ENCODE measurements at places on chromosomes 4 and X. TPM values are rescaled to one million over a fixed set of nuclear protein-coding genes. Genes with fewer than 3 reads are reported as not detected.

GRCh38 chr4:152081024-152081423, 320.2 kb upstream of the GATB start:
- no peak for DNase-seq

Gene CRMP1
- total RNA-seq, result 23.8 TPM

- peak; percentile 72 for DNase-seq
Observed at GRCh38 chr4:101020956-101021355, 326.4 kb downstream of the PPP3CA start.

GRCh38 chr4:74258963-74259362, 49.3 kb upstream of the EPGN start:
- peak; percentile 47 for DNase-seq

- DNase-seq, result no peak
Observed at GRCh38 chr4:174265916-174266315, 17.6 kb downstream of the FBXO8 start.

GRCh38 chrX:22165732-22166457, 106.8 kb upstream of the CBLL2 start:
- DNase-seq, result no peak

- DNase-seq, result no peak
Observed at GRCh38 chrX:49122499-49122898, 1.0 kb downstream of the GPKOW start.

Gene NDNF
- total RNA-seq, result not detected

DNA sequence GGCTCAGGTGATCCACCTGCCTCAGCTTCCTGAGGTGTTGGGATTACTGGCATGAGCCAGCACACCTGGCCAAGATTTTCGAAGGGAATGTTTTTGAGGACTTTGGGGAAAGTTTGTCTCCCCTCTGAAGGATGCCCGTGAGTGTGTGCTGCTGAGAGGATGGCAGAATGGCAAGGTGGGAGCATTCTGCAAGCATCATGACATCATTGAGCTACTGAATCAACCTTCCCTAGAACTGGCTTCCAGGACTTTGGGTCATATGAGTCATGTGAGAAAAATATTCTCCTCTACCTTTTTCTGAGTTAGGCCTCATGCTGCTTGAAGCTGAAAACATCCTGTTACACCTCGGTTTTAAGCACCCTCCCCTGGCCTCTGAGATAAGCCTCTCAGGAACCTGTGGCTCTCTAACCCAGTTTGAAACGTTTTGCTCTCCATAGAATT, 31.0 kb downstream of the TMEM131L start:
- no peak for DNase-seq

DNA sequence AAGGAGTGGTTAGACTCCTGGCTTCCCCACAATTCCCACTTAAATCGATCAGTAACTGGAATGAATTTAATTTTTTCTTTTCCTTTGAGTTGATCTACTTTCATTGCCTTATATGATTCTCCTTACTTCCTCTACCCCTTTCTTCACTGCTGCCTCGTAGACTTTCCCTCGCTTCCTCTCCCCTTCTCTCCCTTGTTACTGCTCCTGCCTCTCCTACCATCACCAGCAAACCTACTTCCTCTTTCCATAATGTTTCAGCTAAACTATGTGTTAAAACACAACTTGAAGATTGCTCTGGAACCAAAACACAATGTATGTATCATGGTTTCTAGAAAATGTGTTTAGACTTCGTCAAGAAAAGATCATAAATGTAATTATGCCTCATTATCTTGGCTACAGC, 132.0 kb upstream of the TET2 start:
- no peak for DNase-seq

Gene INPP4B
- total RNA-seq, result 2.3 TPM

DNA sequence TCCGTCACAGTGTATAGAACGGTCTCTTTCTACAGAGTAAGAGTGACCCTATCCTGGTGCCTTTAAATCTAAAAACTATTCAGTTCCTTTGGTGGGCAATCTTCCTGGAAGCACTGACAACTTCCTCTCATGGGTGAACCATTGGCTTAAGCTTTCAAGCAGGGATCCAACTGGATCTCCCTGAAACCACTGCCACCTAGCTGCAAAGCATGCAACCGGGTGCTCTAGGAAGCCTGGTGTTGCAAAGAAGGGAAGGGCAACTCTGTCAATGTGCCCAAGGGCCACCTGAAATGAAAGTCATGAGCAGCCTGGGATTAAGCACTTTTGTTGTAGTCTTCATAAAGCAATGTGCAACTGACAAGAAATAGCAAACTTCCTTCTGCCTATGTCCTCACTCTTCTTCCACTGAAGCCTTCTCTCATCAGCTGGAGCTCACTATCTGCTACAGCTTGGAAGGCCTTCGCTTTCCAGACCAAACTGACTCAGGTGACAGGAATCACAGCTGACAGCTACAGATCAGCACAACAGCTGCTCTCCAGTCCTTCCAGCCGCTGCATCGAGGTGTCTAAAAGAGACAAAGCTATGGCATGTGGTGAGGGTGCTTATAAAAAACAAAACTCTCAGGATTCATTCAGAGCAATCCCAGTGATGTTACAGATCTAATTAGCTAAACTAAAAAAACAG, 46.1 kb downstream of the SETD7 start:
- no peak for DNase-seq

Gene CAMK2D
- 24.1 TPM for total RNA-seq

- no peak for DNase-seq
Observed at GRCh38 chr4:15427161-15427560, 672 bp upstream of the C1QTNF7 start.

- no peak for DNase-seq
Observed at GRCh38 chr4:153533387-153533786, 67.2 kb downstream of the TMEM131L start.

DNA sequence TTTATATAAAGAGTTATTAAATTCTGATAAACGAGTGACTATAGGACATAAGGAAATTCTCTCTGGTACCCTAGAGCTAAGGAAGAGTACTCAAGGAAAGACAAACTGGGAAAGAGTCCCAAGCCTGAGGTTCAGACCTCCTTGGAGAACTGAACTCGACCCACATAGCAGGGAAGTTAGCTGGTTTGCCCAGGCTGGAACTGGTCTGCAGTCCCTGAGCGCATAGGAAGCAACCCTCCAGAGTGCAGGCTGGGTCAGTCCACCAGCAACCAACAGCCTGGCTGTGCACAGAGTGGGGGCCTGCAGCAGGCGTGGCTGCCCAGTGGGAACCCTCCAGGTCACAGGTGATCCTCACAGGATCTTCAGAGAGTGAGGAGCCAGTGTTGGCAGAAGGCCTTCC, 114.1 kb downstream of the SOWAHB start:
- DNase-seq, result no peak

DNA sequence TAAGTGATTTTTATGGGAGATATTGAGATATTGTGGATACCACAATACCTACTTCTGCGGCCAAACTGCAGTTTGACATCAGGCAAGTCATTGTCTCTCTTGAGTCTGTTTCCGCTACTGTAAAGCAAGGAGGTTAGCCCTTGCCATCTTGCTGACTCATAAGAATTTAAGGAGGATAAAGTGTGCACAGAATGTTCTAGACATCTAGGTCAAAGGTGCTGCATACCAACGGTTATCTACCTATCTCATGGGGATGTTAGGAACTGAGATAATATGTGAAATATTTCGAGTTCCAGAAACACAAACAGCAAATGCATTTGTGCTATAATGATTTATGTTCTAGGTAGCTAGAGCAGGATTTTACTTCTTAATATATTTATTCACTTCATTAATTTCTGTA, 211.5 kb upstream of the NR3C2 start:
- no peak for DNase-seq

DNA sequence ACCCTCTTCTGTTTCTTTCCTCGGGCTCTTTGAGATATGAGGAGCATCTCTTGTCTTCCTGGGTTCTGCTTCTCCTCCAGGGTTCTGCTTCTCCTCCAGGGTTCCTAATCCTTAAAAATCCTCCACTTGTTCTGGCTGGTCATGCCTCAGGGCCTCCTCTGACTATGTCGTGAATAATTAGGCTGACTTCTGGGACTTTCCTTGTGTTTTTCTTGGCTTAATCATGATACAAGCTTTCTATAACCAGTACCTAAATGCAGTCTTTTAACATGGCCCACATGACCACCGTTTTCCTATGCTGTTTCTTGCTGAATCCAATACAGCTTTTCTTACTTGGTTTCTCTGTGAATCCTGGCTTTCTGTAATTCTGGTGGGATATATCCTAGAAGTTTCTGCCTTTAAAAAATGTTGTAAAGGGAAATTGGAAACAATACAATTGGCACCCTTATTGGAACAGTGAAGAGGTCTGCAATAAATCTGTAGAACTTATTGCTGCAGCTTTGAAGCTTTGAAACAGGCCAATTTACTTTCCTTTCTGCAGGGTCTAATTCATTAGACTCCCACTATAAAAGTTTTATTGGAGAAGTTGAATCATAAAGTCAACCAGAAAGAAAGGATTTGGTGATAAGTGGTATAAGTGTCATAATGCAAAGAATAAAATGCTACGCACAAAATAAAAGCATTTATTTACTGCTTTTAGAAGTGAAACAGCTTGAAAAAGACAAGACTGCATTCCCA, 213.1 kb downstream of the UGT8 start:
- no peak for DNase-seq

Gene LEF1
- total RNA-seq, result 0.58 TPM

Gene ODAPH
- total RNA-seq, result not detected

- DNase-seq, result no peak
Observed at GRCh38 chr4:124903995-124904722, 191.6 kb upstream of the ANKRD50 start.

Gene SUV39H1
- 10.0 TPM for total RNA-seq

GRCh38 chr4:165151734-165152133, 39.1 kb upstream of the TMEM192 start:
- no peak for DNase-seq

Gene CFAP299
- not detected for total RNA-seq

- no peak for DNase-seq
Observed at GRCh38 chrX:103608306-103608963, 672 bp downstream of the TCEAL3 start.

DNA sequence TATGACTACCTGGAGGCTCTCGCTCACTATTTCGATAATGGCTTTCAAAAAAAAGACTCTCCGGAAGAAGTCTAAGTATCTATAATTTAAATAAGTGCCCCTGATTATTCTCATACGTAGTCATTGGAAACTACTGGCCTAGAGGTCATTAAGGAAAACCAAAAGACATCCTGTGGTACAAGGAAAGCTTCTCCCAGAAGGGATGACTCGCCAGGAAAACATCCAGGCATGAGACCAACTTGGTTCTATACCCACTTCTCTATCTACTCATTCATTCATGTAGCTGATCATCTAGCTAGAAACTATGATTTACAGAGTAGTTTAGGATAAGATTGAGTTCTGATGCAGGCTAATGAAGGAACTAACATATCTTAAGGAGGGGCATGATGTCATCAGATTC, 37.7 kb downstream of the SOX3 start:
- no peak for DNase-seq

Gene GASK1B
- total RNA-seq, result 46.6 TPM

DNA sequence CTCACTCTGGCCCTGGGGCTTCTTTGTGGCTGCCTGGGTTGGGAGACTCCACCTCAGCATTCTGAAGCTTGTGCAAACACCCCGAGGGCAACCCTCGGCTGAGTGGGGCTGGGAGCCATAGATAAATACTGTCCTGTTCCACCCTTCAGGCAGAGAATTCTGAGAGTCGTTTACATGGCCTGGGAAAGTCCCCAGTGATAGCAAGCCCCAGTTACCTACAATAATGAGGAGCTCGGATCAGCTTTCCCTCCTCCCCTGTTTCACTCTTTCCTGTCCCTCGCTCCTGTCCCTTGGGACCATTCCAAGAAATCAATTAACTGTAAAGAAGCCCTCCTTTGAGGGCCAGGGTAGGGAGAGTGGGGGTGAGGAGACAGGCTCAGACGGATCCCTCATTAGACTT, 31.6 kb upstream of the DDX3X start:
- DNase-seq, result no peak

DNA sequence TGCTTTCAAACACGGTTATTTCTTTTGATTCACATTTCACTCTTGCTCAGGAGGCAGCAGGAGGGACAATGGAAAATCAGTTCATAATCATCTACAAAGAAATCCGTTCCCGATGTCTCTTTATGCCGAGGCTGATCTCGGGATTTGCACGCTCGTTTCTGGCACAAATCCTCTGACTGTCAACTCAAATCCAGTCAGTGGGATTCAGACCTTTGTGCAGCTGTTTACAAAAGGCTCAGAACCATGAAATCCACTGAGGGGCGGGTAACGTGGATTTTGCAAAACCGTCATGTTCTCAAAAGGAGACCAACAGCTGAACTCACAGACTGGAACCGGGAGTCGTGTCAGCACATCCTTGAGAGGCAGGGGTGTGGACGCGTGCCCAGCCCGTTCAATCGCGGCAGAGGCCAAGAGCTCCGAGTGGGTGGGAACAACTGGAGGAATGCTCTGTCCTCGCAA, 46.4 kb downstream of the ACOX3 start:
- DNase-seq, result no peak

DNA sequence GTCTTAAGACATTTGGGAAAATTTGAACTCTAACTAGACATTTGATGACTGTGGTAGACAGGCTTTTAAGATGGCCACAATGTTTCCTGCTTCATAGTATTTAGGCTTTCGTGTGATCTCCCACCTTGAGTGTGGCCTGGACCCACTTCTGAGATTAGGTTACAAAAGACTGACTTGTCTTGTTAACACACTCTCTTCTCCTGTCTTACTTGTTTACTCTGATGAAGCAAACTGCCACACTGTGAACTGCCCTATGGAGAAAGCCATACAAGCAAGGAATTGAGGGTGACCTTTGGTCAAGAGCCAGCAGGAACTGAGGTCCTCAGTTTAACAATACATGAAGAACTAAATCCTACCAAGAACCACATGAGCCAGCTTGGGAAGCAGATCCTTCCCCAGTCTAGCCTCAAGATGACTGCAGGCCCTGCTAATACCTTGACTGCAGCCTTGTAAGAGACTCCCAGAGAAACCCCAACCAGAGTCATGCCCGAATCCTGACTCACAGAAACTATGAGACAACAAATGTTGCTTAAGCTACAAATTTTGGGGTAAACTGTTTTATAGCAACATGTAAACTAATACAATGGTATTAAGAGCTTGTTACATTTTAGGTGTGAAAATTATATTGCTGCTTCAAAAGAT, 20.3 kb downstream of the UBA6 start:
- no peak for DNase-seq

Gene MMRN1
- total RNA-seq, result 28.7 TPM

Data from glomerular endothelial cell (primary cell).